AG04449 (cell line): ENCODE measurements at places on chromosomes 7 and 10.

- peak; percentile 77 for DNase-seq
These were observed 7.1 kb upstream of the BTBD16 start for GRCh38 chr10:122263971-122264370.

DNA sequence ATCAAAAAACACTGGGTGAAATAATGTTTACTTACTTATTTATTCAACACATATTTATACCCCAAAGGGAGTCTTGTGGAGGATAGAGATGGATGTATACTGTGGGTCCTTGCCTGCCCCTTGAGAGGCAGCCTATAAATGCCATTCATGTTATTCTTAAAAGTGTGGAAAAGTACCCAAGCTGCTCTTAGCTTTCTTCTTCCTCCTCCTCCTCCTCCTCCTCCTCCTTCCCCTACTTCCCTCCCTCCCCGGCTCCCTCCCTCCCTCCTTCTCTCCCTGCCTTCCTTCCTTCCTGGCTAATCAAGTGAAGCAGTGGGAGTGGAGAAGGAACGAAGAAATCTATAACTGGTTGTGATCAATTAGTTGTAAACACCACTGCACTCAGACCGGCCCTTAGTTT, 21.2 kb upstream of the IGF2BP3 start:
- no peak for DNase-seq

GRCh38 chr7:116431787-116432526, 67.6 kb upstream of the CAV2 start:
- no peak for DNase-seq

DNA sequence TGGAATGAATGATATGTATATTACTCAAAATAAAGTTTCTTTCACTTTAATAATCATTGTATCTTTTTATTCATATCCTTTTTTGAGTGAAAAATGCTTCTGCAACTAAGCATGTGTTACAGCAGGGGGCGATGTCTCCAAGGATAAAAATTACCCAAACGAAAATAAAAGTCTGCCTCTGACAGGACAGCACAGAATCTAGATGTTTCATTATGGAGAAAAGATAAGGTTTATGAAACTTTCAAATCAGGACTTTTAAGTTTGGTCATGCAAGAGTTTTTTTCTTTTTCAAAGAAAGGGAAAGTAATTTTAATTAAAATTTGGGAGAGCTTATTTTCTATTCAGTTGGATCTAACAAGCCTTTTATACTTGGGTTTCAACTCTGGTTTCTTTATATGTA, 48.4 kb downstream of the TES start:
- no peak for DNase-seq

- DNase-seq, result no peak
These were observed 285.0 kb upstream of the ZMIZ1 start for GRCh38 chr10:78783753-78784152.

DNA sequence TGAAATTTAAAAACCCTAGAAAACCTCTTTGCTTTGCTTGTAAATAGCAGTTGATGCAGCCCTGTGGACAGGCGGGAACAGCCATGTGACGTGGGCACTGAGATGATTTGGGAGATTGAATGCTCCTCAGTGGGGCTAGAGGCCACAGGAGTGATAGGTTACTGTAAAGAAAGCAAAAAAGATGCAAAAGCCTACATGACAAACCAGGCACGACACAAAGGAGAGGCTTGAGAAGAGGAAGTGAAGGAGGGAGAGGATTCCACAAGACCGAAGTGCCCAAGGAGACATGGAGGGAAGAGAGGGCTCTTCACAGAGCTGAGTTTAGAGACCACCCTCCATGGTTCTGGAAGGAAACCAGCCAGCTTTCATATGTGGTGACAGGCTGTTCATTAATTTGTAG, 25.7 kb downstream of the IKZF1 start:
- no peak for DNase-seq

- DNase-seq, result no peak
These were observed 3.8 kb downstream of the REEP3 start for GRCh38 chr10:63525021-63525420.

GRCh38 chr10:112525200-112525599, 78.2 kb downstream of the VTI1A start:
- no peak for DNase-seq

DNA sequence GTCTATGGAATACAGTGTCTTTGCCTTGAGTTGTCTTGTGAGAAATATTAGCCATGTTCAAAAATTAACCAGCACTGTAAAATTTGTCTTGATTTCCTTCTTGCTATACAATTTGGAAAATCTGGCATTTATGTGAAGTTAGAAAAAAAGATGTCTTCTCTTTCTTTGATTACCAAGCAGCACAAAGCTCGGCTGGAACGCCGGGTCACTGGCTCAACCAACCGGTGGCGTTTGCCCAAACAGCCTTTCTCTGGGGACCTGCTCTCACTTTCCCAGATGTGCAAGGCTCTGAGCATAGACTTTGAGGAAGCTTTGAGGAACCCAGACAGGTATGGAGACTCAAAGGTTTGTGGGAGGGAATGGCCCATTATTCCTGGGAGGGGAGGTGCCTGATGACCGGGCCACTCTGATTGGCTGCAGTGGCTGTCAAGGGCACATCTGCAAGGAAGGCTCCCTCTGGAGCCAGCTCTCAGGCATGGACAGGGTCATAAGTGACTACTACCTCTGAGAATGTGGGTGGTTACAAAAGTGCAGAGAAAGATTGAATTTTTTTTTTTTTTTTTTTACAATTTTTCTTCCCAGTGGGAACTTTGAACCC, 5.6 kb downstream of the BTBD16 start:
- DNase-seq, result no peak

DNA sequence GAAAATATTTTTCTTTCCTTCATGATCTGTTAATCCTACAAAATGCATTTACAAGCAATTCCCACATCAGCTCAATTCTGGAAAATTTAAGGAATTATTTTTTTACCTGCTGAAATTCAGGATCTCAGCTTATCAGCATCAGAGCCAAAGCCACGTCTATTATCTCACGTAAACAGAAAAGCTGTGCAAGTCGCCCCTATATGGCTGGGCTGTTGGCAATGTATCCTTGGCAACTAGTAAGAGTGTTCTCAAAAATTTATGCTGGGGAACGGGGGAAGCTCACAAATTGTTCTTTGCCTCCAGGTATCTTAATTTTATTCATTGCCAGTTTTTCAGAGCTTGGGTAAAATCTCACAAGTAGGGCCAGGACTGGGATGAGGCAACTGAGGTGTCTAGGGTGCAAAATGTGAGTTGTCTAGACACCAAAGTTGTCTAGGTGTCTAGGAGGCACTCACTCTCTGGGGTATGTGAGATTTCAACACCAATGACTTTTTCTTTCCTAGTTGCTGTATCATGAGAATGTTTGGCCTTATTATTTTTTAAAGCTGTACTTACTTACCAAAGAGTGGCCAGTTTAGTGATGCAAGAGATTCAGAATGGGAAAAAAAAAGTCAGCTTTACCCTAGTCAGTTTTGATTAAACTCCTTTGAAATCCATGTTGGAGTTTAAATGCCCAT, 5.1 kb downstream of the GSTO2 start:
- DNase-seq, result no peak
